ENCODE measurements at places on chromosomes 5 and 9.

GRCh38 chr5:90557391-90557790 lies 1.2 kb upstream of the ADGRV1 start:
- DNase-seq, result no peak

DNA sequence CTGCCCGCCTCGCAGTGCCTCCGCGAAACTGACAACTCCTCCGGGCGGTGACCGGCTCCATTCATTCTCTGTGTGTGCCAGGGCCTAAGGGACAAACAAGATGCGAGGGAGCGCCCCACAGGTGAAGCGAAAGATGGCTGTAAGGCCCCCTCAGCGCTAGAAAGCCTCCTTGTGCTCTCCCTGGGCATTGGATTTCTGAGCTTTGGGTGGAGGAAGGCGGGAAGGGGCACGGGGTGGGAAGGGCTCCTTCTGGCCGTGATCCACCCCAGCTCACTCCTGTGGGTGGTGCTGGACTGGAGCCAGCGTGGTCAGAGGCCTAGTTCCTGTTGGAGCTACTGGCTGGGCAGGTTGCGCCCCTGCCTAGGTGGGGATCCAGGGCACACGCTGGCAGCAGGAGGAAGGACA lies 943 bp downstream of the GALNT12 start:
- DNase-seq, result peak; percentile 48

- peak; percentile 61 for DNase-seq
Observed at GRCh38 chr5:159133041-159133741, 33.5 kb upstream of the EBF1 start.

- no peak for DNase-seq
Observed at GRCh38 chr9:68672625-68673024, 32.4 kb upstream of the PIP5K1B start.

DNA sequence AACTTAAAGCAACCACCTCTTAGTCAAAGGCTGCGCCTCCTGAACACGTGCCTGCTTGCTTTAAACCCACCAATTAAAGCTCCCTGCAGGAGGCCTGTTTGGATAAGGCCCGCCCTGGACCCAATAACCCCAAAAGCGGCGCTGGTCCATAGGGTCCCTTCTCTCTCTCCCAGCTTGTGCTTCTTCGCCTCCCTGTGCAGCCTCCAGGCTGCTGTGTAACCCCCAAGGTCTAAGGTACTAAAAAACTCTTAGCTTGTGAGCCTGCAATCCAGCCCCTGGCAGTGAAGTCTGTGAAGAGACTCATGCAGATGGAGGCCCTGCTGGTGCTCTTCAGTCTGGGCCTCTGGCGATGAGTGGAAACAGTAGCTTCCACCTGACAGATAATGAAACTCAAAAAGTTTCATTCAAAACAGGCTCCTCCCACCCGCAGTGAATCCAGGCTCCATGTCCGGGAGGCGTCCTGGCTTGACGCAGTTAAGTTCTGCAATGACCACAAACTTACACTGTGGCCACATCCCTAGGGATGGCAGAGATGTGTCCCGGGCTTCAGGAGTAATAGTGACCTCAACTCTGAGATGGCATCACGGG lies 97.3 kb downstream of the PRRT1B start:
- no peak for DNase-seq

DNA sequence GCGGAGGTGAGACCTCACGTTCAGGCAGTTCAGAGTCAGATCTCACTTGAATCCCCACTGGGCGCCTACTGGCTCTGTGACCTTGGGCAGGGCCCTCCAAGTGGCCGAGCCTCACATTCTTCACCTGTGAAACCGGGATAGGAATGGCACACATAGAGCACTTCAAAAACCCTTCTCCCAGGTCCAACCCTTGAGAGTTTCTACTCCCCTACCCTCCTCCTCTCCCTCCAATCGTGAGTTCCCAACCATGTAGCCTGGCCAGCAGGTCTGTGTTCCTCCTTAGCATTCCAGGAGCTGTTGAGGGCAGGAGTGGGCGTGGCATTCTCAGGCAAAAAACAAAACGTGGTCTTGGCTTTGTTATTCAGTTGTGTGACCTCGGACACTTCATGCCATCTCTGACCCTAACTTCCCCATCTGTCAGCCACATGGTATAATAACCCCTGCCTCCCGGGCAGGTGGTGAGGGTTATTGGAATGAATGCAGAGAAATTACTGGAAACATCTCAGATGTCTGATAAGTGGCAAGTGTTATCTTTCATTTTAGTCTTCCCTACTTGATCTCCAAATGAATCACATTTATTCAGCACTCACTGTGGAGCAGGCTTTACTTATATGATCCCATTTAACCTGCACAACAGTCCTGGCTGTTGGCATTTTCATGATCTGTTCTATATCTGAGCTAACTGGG lies 112.8 kb upstream of the BOD1 start:
- DNase-seq, result no peak

GRCh38 chr9:73200694-73201452 lies 49.2 kb downstream of the ANXA1 start:
- DNase-seq, result peak; percentile 74

DNA sequence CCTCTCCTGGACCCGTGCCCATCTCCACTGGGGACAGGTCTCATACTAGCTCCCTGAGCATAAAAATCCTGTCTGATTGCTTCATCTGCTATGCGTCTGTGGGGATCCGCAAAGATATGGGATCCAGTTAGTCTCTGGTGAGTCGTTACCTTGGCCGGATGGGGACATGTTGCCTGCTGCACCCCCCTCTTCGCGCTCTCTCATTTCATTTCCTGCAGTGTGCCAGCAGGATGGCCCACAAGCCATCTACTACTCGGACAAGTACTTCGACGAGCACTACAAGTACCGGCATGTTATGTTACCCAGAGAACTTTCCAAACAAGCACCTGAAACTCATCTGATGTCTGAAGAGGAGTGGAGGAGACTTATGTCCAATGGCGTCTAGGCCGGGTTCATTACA lies 17.0 kb upstream of the CEP78 start:
- no peak for DNase-seq

GRCh38 chr5:57405984-57406383 lies 76.6 kb downstream of the ACTBL2 start:
- DNase-seq, result peak; percentile 16

GRCh38 chr5:57113481-57113880 lies 60.4 kb upstream of the GPBP1 start:
- no peak for DNase-seq

DNA sequence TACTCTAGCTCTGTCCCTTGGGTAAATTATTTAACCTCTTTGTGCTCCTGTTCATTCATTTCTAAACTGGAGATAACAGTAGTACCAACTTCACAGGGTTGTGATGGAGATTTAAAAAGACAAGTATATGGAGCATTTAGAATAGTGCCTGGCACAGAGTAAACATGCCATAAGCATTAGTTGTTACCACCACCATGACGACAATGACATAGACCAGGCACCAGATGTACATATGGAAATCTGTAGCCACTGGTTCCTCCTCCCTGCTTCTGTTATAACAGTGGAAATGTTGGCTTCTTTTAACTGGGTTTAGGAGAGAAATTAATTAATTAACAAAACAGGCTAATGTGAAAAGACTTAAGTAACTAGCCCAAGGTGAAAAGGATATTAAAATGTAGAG lies 217.5 kb downstream of the DENND1A start:
- DNase-seq, result no peak

DNA sequence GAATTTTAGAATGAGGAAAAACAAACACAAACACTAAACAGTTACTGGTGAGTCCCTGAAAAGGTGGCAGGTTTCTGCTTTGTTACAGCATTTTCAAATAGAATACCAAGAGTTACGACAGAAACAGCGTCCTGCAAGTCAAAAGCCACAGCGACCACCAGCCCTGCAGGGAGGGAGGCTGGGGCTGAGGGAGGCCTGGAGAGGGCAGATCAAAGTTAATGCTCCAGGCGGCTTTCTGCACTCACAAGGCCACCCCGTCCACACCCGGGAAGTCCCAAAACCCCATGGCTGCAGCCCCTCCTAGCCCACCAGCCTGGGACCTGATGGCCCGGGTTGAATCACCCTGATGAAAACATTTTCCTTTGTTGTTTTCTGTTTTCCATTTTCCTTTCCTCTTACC lies 29.3 kb downstream of the COL23A1 start:
- DNase-seq, result no peak

- DNase-seq, result no peak
Observed at GRCh38 chr9:8268881-8269280, 469.3 kb upstream of the DMAC1 start.

DNA sequence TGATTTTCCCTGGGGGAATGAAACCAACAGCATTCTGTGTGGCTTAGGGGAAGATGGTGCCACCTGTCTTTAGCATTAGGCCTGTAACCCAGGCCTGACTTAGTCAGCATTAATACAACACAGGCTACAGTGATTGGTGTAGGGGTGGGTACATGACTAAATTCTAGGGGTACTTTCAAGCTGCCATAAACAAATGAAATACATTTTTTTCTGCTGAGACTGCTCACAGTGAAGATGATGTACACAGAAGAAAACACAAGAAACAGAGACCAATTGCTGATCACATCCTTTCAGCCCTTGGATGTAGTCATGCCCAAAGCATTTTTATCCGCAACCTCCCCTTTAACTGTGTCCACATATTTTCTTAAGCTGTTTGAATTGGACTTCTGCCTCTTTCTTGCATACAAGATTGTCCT lies 527.2 kb downstream of the KCTD16 start:
- no peak for DNase-seq

DNA sequence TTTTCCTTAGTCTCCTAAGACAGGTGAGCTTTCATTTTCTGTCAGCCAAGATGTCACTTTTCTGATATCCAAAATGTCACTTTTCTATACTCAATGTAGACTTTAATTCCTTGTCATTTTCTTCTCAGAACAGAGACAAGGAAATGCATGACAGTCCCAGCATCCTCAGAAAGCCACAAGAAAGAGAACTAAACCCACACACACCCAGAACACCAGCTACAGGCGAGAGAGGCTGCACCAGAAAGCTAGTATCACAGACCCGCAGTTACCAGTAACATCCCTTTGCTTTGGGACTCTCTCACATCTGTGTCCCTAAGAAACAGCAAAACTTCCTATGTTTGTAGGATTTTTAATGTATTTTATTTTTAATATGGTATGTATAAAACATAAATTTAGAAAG lies 17.1 kb downstream of the TRMO start:
- DNase-seq, result no peak

- DNase-seq, result no peak
Observed at GRCh38 chr9:69963803-69964202, 79.8 kb upstream of the MAMDC2 start.

GRCh38 chr9:87562530-87563170 lies 65.0 kb downstream of the DAPK1 start:
- no peak for DNase-seq

GRCh38 chr5:90783460-90784333 lies 225.1 kb downstream of the ADGRV1 start:
- DNase-seq, result peak; percentile 83

DNA sequence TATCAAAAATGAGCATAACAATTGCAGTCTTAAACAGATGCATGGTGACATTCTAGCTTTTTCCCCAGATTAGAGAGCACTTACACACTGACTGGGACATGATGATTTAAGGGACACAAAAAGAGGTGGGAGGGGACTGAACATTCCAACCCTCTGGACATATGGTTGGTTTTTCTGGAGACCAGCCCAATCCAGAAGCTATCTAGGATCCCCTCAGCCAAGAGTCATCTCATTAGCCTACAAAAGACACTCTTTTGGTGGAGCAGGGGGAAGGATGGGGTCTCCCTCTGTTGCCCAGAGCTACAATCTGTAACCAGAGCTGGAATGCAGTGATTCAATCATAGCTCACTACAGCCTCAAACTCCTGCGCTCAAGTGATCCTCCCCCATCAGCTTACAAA lies 97.3 kb upstream of the IQGAP2 start:
- DNase-seq, result peak; percentile 29

DNA sequence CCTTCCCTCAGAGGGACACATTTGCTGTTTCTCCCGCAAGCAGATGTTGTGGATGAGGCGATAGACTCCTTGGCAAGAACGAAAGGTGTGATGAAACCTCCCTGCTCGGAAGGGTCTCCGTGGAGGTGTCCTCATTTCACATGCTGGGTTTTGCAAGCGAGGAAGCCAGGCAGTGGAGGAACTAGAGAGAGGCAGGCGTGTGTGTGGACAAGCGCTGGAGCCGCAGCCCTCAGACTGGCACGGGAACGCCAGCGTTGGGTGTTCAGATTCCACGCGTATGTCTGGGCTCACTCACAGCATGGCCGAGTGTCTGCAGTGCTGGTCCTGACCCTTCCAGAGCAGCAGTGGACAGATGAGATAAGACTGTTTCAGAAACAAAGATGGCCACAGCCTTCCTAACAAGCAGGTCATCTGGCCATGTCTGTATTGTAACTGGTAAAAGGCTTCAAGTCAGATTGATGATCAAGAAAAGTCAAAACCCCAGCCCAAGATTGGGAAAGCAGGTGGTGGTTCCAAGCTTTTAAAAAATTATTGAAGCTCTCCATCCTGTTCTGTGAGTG lies 35.0 kb upstream of the NCS1 start:
- no peak for DNase-seq

DNA sequence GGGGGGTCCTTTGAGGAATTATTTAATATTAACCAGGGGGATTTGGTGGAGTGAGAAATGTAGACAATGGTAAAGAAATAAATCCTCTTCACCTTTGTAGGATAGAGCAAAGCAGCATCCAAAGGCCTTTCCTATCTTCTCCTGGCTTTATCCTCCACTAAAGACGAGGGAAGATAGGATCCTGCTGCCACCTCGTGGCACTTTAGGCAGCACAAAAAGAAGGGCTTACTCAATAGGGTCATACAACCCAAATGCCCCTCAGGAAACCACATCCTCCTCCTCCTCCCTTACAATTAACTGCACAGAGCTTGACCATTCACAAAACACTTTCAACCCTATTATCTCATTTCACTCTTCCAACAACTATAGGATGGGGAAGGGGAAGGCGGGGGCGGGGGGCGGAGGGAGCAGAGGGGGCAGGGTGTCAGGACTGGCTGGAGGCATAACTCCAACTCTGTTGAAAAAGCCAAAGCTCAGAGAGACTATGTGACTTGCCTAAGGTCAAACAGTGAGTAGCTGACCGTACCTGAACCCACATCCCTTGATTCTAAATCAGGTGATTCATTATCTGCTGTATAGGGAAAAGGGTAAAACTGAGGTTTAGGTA lies 45.4 kb upstream of the MYOT start:
- peak; percentile 31 for DNase-seq

- no peak for DNase-seq
Observed at GRCh38 chr9:110755179-110755578, 86.6 kb downstream of the MUSK start.

- no peak for DNase-seq
Observed at GRCh38 chr9:111350556-111350955, 20.5 kb upstream of the OR2K2 start.

DNA sequence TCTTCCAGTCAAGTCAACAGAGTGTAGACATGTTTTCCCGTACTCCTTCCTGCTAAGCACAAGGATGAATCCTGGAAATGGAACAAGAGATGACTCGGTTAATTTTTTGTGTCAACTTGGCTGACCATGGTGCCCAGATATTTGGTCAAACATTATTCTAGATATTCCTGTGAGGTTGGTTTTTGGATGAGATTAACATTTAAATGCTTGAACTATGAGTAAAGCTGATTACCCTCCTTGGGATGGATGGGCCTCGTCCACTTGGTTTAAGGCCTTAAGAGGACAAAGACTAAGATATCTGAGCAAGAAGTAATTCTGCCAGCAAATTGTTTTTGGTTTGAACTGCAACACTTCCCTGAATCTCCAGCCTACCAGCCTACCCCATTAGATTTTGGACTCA lies 338.1 kb upstream of the MSX2 start:
- no peak for DNase-seq
